ENCODE measurements at places on chromosomes 2 and 18. TPM values are rescaled to one million over a fixed set of nuclear protein-coding genes. Genes with fewer than 3 reads are reported as not detected.

IL1RN gene
- total RNA-seq, result 0.39 TPM

GYPC gene
- not detected for total RNA-seq

MAP2 gene
- total RNA-seq, result 1.9 TPM

C2orf72 gene
- 6.0 TPM for total RNA-seq

KLHL41 gene
- 0.13 TPM for total RNA-seq

CPLX4 gene
- not detected for total RNA-seq

Data from A549 treated with Hydrocortisone at 1 μM for 4 hours (cell line).